Posterior vena cava (tissue), 2 donors: ENCODE measurements at places on chromosomes 11 and 22. TPM values are rescaled to one million over a fixed set of nuclear protein-coding genes. Genes with fewer than 3 reads are reported as not detected.

DNA sequence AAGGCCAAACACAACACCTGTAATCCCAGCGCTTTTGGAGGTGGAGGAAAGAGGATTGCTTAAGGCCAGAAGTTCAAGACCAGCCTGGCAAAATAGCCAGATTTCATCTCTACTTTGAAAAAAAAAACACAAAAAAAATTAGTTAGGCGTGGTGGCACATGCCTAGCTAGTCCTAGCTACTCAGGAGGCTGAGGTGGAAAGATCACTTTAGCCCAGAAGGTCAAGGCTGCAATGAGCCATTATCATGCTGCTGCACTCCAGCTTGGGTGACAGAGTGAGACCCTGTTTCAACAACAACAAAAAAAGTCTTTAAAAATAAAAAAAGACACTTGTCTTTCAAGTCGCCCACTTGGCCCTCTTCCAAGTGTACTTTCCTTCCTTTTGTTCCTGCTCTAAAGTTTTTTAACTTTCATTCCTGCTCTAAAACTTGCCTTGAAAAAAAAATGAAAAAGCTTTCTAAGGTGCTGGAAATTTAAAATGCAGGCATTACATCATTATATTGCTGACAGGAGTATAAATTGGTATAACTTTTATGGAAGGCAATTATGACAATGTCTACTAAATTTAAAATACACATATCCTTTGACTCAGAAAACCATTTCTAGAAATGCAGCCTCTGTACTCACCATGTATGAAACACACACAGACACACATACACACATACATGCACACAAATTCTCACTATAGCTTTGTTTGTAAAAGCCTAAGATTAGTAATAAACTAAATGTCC, 12.7 kb downstream of the LIPT2 start:
- no peak for DNase-seq

GRCh38 chr22:32100711-32101110, 57.6 kb downstream of the SLC5A1 start:
- DNase-seq, result no peak

- DNase-seq, result no peak
Observed at GRCh38 chr22:22011964-22012363, 29.4 kb upstream of the TOP3B start.

DNA sequence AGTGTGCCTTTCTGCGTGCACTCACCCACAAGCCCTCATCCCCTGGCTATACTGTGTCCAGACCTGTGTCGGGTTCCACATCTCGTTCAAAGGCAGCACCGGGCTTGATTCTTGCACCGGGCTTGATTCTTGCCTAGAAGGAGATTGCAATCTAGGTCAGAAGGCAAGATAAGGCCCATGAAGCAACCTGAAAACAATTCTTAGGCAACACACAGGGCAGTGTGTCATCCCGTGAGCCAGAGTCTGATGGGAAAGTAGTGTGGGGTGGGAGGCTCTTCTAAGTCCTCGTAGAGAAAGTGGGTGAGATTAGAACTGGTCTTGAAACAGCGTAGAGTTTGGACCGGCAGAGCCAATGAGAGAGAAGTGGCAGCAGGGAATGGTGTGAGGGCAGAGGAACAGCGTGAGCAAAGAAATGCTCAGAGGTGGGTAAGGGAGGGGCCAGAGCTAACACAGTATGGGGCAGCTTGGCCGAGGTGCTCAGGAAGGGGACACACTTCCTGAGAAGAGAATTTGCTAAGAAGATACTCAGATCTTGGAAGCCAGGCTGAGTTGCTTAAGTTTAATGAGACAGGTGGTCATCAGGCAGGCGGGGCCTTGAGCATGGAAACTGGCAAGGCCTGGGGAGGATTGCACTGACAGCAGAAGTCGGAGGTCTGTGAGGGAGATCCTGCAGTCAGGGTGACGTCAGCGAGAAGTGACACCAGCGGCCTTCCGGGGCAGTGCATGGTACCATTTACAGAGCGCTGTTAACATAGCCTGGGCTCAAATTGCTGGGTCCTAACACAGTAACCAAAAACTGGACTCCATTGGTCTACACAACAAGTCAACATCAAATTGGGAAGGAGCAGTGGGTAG, 40.7 kb upstream of the DKK3 start:
- DNase-seq, result no peak

DNA sequence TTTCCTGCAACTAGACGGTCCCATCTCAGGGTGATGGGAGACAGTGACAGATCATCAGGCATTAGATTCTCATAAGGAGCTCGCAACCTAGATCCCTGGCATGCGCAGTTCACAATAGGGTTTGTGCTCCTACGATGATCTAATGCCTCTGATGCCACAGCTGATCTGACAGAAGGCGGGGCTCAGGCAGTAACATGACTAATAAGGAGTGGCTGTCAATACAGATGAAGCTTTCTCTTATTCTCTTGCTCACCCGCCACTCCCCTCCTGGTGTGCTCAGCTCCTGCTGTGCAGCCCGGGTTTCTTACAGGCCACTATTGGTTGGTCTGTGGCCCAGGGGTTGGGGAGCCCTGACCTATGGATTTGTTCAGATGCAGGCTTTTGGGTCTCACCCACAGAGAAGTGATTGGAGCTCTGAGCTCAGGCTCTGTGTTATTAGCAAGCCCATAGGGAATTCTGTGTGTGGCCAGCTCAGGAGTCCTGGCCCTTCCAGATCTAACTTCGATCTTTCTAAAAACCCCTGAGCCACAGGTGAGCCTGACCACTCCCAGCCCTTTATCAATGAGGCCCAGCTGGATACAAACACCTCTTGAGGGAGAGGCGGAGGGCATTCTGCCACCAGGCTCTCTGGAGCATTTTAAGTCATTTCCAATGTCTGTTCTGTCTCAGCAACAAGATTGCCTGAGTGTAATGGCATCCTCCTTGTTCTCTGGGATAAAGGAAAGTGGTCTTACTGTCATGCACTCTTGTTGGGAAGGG, 351.8 kb downstream of the BUD13 start:
- peak; percentile 60 for DNase-seq

The SERPINH1 gene
- total RNA-seq, result 145 TPM
